GM20000 (cell line): ENCODE measurements at places on chromosomes 5 and 9.

DNA sequence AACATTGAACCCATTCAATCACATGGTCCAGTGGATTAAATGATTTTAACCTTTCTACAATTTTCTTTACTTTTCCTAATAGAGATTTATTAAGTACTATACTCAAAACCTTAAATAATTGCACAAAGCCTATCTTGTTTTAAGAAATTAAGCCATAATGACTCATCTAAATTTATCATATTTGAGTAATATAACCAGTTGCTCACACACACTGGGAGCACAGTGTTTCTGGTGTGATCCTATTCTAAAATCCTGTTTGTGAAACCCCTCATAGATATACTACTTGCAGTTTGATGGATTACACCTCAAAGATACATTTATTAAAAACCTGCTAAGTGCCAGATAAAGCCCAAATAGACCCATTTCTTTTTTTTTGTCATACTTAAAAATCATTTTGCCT is 668.3 kb upstream of the CDH18 start:
- no peak for DNase-seq

GRCh38 chr9:131630205-131630831 is 85.0 kb downstream of the PRRT1B start:
- peak; percentile 61 for DNase-seq

- DNase-seq, result peak; percentile 17
Measured at GRCh38 chr9:17906841-17907778, 328.2 kb downstream of the SH3GL2 start.

GRCh38 chr9:3993773-3994172 is 306.1 kb downstream of the GLIS3 start:
- DNase-seq, result no peak
